Heart left ventricle (tissue), 16 donors: ENCODE measurements at places on chromosomes 5 and 9. TPM values are rescaled to one million over a fixed set of nuclear protein-coding genes. Genes with fewer than 3 reads are reported as not detected.

DNA sequence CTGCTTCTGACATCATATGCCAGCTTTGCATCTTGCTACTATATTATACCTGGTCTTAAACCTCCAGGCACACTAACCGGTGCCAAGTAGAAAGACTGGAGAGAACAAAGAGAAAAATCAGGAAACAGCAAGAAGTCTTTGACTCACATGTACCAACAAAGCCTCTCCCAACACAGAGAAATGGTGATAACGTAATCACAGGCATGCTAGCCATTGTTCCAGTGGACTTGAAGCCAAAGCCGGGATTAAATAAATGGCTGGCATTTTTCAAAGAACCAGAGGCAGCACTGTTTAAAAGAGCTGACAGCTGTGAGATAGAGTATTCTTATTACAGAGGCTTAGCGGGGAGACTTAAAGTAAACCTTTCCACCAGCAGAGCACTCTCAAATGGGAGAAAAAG, 148.4 kb upstream of the NFIL3 start:
- H3K27ac ChIP-seq = no peak overlapping the region
- no peaks in the 10 kb centered on the region for H3K36me3 ChIP-seq
- no peaks in the 10 kb centered on the region for H3K27me3 ChIP-seq
- H3K4me3 ChIP-seq = no peak overlapping the region
- H3K4me1 ChIP-seq = no peaks in the 10 kb centered on the region
- no peak for DNase-seq

- H3K27me3 ChIP-seq = no peaks in the 10 kb centered on the region
- H3K4me1 ChIP-seq = peaks cover 24% of the 10 kb centered on the region
- peak overlapping the region; percentile 72 for H3K27ac ChIP-seq
- no peaks in the 10 kb centered on the region for H3K36me3 ChIP-seq
Observed at GRCh38 chr5:76789991-76790581, 28.7 kb upstream of the F2RL1 start.

- H3K27me3 ChIP-seq = no peaks in the 10 kb centered on the region
- no peaks in the 10 kb centered on the region for H3K4me1 ChIP-seq
- H3K27ac ChIP-seq = no peak overlapping the region
Observed at GRCh38 chr5:40630126-40630525, 49.6 kb upstream of the PTGER4 start.

- no peaks in the 10 kb centered on the region for H3K27me3 ChIP-seq
- peaks cover 5% of the 10 kb centered on the region for H3K36me3 ChIP-seq
- no peak for DNase-seq
Observed at GRCh38 chr5:139684881-139685749, 37.0 kb downstream of the CXXC5 start.

DNA sequence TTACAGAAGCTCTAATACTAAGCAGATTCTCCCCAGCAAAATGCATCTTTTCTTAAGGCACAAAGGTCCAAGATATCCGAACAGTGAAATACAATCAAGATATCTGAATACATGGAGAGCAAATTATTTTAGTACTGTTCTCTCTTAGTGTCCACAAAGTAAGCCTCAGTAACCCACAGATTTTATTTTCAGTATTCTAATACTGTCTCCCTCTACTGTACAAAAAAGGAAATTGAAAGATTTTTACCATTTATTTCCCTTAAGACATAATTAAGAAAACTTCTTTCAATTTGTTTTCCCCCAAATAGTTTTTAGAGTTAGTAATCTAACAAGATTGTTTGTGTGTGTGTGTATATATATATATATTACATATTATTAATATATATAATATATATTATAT, 24.7 kb upstream of the NOL6 start:
- no peaks in the 10 kb centered on the region for H3K4me1 ChIP-seq
- no peaks in the 10 kb centered on the region for H3K27me3 ChIP-seq
- no peaks in the 10 kb centered on the region for H3K36me3 ChIP-seq
- no peak for DNase-seq
- no peak overlapping the region for H3K27ac ChIP-seq
- H3K4me3 ChIP-seq = no peak overlapping the region

DNA sequence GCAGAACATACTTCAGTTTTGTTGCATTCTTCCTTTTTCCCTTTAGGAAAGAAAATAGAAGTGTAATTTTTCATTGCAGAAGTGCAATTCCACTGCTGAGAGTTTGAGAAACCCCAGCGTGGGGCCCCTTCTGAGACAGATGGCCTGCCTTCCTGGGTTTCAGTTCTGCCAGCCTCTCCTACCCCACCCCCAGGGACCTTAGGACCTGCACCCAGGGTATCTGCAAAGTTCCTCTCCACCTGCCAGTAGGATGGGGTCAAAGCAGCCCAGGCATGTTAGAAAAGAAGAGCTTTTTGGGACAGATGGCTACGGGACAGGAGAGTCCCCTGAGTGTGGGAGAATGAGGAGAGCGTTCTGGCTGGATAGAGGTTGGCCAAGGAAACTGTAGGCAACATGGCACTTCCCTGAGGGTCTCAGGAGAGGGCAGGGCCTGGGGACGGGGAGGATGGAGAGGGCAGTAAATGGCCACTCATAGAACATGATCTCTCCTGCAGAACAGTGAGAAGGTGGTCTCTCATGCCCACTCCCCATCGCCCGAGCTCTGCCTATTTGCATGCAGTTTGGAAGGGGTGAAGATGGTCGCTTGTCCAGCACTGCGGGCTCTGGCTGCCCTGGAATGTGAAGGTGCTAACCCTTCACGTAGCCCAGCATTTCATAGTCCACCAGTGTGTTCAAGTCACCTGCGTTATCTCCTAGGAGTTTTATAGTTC, at the start of gene TIFAB:
Gene TIFAB, minus strand, starts transcription at position 31 of the 710 bp plus-strand sequence. CDS start 2,412 bp downstream, outside the sequence.
- no peaks in the 10 kb centered on the region for H3K36me3 ChIP-seq
- H3K4me1 ChIP-seq = no peaks in the 10 kb centered on the region
- H3K27me3 ChIP-seq = peaks cover 5% of the 10 kb centered on the region

- no peaks in the 10 kb centered on the region for H3K27me3 ChIP-seq
- no peak for DNase-seq
- no peak overlapping the region for H3K4me3 ChIP-seq
Observed at GRCh38 chr5:39755986-39756385, 331.2 kb upstream of the DAB2 start.

DNA sequence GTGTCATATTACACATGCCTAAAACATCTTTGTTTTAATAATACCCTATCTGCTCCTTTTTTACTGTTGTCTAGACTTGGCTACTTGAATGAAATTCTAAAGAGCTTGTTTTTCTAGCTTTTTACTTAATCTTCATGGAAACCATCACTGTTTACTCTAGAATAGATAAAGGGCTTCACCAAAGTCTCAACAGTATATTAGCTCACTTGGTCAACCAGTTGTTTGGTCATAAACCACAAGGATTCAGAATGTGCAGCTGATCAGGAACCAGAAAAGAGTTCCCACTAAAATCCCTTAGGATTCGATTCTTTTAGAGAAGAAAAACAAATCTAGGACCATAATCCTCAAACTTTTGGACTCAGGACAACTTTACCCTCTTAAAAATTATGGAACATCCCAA, 38.0 kb downstream of the CDO1 start:
- H3K4me1 ChIP-seq = no peaks in the 10 kb centered on the region
- H3K36me3 ChIP-seq = no peaks in the 10 kb centered on the region
- no peak for DNase-seq
- H3K4me3 ChIP-seq = no peak overlapping the region
- H3K27ac ChIP-seq = no peak overlapping the region

DNA sequence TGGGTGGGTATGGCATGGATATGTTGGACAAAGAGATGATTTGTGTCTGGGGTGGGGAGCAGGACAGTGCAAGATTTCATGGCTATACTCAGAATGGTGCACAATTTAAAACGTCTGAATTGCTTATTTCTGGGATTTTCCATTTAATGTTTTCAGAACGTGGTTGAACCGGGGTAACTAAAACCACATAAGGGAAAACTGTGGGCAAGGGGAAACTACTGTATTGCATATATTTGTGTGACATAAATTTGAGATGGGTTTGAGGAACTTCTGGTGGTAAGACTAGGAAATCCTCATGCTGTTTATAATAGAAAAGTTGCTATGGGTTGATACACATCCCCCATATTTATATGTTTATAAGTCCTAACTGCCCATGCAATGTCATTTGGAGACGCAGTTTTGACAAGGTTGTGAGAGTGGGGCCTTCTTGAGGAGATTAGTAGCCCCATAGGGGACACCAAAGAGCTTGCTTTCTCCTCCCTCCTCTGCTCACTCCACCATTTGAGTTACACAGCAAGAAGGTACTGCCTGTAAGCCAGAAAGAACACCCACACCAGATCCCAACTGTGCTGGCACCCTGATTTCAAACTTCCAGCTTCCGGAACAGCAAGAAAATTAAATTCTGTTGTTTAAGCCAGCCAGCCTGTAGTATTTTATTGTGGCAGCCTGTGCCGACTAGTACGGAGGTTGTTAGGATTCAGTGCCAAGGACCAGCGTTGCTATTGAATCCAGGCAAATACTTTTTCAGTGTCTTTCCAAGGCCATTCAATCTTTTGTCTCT, 2118.9 kb downstream of the MAT2B start:
- H3K4me1 ChIP-seq = no peaks in the 10 kb centered on the region
- no peak overlapping the region for H3K4me3 ChIP-seq
- no peaks in the 10 kb centered on the region for H3K36me3 ChIP-seq

DNA sequence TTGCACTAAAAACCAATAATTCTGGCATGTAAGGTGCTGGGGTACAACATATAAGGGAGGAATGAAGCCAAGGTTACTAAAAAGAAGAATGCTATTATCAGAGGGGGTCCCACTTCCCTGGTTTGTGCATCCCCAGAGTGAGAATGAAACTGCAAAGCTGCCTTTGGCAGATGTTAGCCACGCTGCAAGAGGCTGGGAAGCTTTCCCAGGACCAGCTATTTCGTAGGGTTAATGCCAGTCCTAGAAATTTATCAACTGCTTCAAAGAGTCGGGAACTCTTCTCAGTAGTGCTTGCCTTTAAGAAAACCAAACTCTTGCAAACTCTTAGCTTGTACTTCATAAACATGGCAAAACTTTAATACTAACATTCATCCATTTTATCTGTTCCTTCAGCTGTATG, 87.5 kb upstream of the NR5A1 start:
- H3K27ac ChIP-seq = no peak overlapping the region
- H3K4me3 ChIP-seq = no peak overlapping the region
- no peak for DNase-seq
- no peaks in the 10 kb centered on the region for H3K27me3 ChIP-seq
- H3K4me1 ChIP-seq = peaks cover 7% of the 10 kb centered on the region

DNA sequence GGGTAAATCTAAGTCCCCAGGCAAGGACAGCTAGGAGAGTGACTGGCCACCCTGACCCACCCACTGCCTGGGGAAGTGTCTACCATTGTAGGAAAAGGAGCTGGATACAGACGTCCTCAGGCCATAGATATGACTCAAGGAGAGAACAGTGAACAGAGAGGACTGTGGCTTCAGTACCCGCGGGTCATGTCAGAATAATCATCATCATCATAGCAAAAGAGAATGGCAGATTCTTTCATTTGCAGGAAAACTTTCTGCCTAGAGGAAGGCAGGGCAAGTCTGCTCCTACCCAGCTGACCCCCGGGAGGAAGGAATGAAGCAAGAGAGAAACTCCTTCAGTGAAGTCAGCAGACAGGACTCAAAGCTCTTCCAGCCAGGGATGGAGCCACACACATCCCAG, 52.2 kb upstream of the UBTD2 start:
- no peak overlapping the region for H3K4me3 ChIP-seq
- H3K4me1 ChIP-seq = no peaks in the 10 kb centered on the region
- no peaks in the 10 kb centered on the region for H3K27me3 ChIP-seq
- H3K36me3 ChIP-seq = peaks cover 8% of the 10 kb centered on the region
- no peak overlapping the region for H3K27ac ChIP-seq

DNA sequence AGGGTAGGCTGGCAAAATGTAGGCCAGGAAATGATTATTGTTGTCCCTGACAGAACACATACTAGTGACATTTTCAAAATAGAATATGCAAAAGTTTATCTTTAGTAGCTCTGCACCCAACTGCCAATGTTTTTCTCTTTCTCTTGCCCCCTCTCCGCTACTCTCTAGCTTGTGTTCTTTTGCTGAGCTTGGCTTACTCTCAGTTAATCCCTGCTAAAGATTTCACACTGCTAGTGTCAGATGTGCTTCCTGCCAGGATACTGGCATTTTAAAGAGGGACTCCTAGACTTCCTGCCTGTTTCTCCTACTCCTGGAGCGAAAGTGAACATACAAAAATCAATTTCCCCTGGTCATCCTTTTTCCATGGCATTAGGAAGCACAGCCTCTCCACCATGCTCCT, 260.5 kb downstream of the ARRDC3 start:
- H3K36me3 ChIP-seq = no peaks in the 10 kb centered on the region
- no peak for DNase-seq
- peaks cover 5% of the 10 kb centered on the region for H3K4me1 ChIP-seq
- H3K4me3 ChIP-seq = no peak overlapping the region
- H3K27ac ChIP-seq = peak overlapping the region; percentile 67

GRCh38 chr5:172110260-172110815, 77.7 kb downstream of the STK10 start:
- H3K4me3 ChIP-seq = no peak overlapping the region
- H3K27ac ChIP-seq = peak overlapping the region; percentile 60
- peaks cover 52% of the 10 kb centered on the region for H3K4me1 ChIP-seq
- no peak for DNase-seq

DNA sequence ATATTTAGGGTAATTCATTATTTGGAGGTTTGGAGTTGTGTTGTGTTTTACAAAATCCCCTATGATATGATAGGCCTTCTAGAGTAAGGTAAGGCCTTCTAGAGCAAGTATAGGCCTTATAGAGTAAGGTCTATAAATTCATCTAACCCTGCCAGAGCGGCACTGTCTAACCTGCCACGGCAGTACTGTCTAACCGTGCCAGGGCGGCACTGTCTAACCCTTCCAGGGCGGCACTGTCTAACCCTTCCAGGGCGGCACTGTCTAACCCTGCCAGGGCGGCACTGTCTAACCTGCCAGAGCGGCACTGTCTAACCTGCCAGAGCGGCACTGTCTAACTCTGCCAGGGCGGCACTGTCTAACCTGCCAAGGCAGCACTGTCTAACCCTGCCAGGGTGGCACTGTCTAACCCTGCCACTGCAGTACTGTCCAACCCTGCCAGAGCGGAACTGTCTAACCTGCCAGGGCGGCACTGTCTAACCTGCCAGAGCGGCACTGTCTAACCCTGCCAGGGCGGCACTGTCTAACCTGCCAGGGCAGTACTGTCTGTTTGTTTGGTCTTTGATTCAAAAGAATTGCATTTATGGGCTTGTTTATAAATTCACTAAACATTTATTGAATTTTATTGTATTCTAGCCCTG, 9.6 kb downstream of the RNF20 start:
- H3K4me1 ChIP-seq = peaks cover 5% of the 10 kb centered on the region
- DNase-seq = no peak
- H3K4me3 ChIP-seq = no peak overlapping the region
- no peaks in the 10 kb centered on the region for H3K27me3 ChIP-seq
- H3K27ac ChIP-seq = no peak overlapping the region

- H3K36me3 ChIP-seq = no peaks in the 10 kb centered on the region
- H3K4me1 ChIP-seq = no peaks in the 10 kb centered on the region
- no peak for DNase-seq
- no peaks in the 10 kb centered on the region for H3K27me3 ChIP-seq
- H3K4me3 ChIP-seq = no peak overlapping the region
- no peak overlapping the region for H3K27ac ChIP-seq
Observed at GRCh38 chr5:160640406-160640805, 211.6 kb downstream of the ATP10B start.

The GARIN3 gene
- total RNA-seq = not detected

The GRXCR2 gene
- total RNA-seq = 0.50 TPM
